ENCODE measurements at places on chromosomes 12 and 14.

DNA sequence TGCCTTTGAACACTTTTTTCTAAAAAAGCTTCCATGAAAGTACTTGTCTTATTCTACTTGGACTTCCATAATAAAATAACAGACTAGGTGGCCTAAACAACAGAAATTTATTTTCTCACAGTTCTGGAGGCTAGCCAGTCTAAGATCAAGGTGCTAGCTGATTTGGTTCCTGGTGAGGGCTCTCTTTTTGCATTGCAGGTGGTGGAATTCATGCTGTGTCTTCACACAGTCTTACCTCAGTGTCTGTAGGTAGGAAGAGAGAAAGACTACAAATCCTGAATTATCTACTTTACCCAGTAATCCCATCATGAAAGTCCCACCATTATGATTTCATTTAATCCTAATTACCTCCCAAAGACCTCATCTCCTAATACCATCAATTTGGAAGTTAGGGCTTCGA lies 356.0 kb downstream of the NAV3 start:
- no peak for DNase-seq

GRCh38 chr12:56628671-56629458 lies 1.3 kb downstream of the BAZ2A start:
- DNase-seq, result no peak

GRCh38 chr12:87687362-87687761 lies 341.8 kb downstream of the C12orf50 start:
- DNase-seq, result no peak

- no peak for DNase-seq
These were observed 6.0 kb downstream of the CCDC60 start for GRCh38 chr12:119340578-119340977.

- peak; percentile 63 for DNase-seq
These were observed 1214.3 kb upstream of the TMEM132C start for GRCh38 chr12:127052511-127053232.

DNA sequence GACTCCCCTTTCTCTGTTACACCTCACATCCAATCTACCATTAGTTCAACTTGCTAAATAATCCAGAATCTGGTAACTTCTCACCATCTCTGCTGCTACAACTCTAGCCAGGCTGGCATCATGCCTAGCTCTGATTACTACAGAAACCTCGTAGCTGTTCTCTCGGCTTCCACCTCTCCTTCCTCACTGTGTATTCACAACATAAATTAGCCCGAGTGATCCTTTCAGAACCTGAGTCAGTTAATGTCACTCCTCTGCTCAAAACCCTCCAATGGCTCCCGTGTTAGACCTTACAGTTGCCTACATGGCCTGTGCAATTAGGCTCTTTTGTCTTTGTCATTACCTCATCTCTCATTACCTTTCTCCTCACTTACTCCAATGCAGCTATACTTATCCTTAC lies 139.4 kb downstream of the PDE3A start:
- no peak for DNase-seq

GRCh38 chr12:90335566-90335965 lies 619.4 kb downstream of the CCER1 start:
- DNase-seq, result no peak

DNA sequence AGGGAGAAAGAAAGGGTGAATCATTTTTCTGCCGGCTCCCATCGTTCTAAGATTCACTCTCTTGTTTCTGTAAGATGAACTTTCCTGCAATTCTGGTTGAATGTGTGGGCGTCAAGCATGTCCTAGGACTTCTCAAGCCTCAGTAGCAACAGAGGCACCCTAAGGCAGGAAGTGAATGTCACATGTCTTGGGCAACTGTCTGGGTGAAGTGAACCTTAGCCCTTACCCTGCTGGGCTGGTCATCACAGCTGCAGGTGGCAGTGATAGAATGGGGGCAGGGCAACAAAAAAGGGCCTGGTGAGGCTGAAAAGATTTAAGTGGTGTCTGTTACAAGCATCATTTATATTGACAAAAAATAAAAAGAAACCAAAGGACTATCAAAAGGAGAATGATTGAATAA lies 45.9 kb upstream of the CAND1 start:
- DNase-seq, result no peak

DNA sequence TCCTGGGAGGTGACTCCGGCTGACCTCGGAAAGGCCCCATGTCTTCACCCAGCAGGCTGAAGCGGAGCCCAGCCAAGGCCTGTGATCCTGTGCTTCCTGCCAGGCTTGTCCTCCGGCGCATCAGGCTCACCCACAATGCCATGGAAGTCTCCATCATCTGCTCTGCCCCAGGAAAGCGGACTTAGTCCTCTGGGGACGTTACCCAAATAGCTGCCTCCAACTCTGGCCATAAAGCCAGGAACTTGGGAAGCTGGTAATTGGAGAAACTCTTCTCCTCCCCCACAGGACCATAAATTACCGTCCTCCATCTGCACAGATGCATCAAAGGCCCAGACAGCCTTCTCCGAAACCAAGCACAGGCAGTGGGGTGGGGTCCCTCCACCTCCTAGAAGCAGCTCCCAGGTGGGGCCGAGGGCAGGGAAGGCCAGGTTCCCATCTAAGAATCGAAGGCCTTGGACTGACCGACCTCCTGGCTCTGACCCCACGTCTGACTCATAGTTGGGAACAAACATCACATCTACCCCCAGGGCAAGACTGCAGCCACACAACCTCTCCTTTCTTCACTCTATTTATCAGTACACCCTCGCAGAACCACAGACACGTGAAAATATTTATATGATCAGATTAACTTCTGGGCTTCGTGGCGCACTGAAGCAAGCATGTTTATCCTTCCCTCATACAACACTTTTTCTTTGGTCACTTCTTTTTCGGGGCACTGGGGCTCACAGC lies 56.4 kb downstream of the PITPNM2 start:
- no peak for DNase-seq

DNA sequence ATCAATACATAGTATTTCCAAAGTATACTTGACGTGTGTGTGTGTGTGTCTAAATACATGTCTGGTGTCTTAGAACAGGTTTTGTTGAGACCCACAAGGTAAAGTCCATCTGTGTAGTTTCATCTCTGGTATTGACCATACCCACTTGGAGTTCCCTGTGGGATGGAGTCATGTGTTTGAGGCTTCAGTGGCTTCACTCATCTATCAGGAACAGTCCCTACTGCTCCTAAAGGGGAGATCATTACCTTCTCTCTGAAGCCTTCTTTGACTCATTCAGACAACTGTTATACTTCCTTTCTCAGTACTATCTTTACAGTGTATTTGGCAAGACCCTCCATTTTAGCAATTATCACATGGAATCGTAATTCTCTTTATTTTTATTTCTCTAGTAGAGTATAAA lies 14.2 kb downstream of the RAB21 start:
- DNase-seq, result no peak

DNA sequence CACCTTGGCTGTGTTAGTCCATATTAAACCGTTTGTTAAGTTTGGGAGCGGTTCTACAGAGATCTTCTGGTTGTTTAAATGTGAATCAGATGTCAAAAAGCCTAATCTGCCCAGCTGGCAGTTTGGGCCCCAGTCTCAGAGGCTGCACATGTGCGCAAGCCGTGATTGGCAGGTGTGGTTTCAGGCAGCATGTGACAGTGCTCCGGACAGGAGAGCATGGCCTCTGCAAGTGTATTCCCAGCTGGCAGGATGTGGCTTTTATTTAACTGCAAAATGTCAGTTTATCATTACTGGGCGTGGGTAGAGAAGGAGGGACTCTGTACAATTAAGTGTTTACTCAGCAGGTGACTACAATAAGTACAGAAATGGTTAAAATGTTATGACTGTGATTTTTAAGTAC lies 77.5 kb downstream of the PELI2 start:
- no peak for DNase-seq

GRCh38 chr14:103925316-103925715 lies 2.9 kb upstream of the TDRD9 start:
- no peak for DNase-seq

DNA sequence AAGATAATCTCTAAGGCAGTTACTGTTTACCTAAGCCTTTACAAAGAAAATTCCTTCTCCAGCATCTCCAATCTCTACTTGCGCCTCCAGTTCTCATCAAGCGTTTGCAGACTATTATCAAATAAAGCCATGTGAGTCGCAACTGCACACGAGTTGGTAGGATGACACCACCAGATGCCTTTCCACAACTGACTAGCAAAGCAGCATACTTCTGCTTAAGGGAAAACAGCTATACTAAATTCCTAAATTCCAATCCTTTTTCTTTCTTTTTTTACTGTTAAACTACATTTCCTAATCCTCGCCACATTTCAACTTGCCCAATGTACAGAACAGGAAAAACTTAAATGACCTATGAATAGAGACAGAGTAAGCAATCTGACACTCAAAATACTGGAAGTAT lies 166.7 kb downstream of the ITPR2 start:
- DNase-seq, result no peak

DNA sequence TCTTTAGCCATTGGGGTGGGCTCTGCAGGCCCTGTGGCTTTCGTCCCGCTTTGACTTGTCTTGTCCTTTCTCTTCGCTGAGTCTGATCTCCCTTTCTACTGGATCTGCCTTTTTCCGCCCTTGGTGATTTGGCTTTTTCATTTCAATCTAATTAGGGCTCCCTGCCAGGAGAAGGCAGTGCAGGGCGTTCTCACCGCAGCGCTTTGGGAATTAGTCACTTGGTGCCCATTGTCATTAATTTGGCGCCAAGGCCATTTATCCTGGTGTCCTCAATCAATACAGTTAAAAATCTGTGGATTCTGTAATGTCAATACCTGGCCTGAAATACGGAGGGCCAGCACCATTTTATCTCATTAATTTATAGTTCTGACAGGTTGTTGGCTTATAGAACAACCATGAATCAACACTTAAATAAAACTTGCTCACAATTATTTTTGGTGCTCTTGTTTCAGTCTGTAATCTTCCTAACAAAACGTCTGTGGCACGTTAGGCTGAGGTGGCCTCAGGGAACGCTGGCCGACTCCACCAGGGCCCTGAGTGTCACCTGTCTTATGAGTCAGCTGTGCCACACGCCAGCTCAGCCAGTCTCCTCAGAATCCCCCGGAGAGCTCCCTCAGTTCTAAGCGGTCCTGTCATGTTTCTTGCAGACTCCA lies 115.7 kb downstream of the BEGAIN start:
- no peak for DNase-seq

GRCh38 chr14:76088771-76089571 lies 62.8 kb upstream of the GPATCH2L start:
- DNase-seq, result no peak

GRCh38 chr12:6778217-6778573 lies 5.9 kb downstream of the LAG3 start:
- DNase-seq, result no peak

- no peak for DNase-seq
These were observed 69.1 kb downstream of the VEZT start for GRCh38 chr12:95286713-95287112.

DNA sequence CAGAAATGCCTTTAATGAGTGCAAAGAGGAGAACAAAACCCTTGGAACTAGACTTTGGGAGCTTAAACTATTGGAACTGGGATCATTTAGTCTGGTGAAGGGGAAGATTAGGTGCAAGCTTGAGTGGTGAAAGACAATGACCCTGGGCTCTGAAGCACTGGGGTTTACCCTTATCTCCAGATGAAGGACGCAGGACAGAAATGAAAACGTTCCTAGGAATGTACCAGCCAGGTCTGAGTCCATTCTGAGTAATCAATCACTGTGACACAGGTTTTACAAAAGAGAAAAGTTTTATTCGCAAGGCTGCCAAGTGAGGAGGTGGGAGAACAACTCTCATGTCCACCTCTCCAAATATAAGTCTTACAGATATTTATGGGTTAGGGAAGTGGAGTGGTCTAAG lies 249.1 kb downstream of the LRIG3 start:
- no peak for DNase-seq

GRCh38 chr12:26825459-26826016 lies 7.5 kb downstream of the ITPR2 start:
- DNase-seq, result no peak

GRCh38 chr14:64952598-64953309 lies 10.2 kb upstream of the GPX2 start:
- DNase-seq, result no peak

GRCh38 chr12:100414739-100415138 lies 57.9 kb downstream of the SLC17A8 start:
- DNase-seq, result no peak

DNA sequence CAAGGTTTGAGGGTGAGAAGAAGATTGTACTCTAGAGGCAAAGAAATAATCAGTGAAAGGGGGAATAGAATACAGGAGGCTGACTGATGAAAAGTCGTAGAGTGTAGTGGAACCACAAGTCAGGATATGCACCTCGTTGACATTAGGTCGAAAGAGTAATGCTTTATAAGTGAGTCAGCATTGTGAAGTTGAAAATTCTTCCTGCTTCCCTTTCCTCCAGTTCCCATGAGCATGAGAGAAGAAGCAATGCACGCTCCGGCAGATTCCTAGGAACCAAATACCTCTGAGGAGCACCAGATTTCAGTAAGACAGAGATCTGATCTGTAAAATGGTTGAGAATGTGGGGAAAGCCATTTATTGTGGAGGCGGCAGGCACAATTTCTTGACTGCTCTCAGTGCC lies 16.5 kb downstream of the CCER1 start:
- DNase-seq, result peak; percentile 27

- DNase-seq, result no peak
These were observed 276.6 kb upstream of the NAV3 start for GRCh38 chr12:77553976-77554619.

DNA sequence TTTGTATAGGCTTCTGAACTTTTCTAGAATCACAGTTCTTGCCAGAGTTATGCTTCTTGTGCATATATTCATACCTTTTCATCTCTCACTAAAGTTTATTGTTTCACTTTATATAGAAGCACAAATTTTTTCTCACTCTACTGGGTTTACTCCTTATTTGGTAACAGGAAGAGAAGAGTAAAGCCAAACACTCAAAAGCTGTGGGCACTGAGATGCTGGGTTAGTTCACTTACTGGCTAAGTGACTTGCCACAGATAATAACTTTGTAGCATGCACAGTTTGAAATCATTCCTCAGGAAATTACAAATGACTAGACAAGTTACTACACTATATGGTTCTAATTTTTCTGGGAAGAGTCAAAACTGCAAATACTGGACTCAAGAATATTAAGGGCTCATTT lies 7.8 kb downstream of the HIGD1C start:
- DNase-seq, result no peak

- DNase-seq, result no peak
These were observed 148.8 kb upstream of the E2F7 start for GRCh38 chr12:77214136-77214535.

Measured in epithelial cell of prostate (primary cell).